Ammon's horn (tissue), 1 donor: ENCODE measurements at places on chromosomes 12 and 14.

- no peak for DNase-seq
These were observed 35.2 kb downstream of the SCARB1 start for GRCh38 chr12:124828264-124829007.

DNA sequence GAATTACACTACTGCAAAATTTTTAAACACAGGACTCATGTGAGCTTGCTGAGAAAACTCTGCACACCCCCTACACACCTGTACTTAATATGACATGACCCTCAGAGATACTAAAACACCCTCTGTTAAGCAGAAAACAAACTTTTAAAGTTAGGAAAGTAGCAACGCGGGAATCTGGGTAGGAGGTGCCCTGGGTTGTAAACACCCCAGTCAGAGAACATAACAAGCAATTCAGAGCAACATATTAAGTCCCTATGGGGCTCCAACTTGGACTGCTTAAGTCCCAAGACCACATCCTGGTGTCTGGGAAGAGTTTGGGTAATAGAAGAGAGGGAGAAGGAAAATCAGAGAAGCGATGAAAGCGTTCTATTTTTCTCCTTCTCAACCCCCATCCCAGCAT, 1.2 kb downstream of the ATF7 start:
- no peak for DNase-seq

GRCh38 chr12:124687917-124688316, 120.5 kb upstream of the NCOR2 start:
- DNase-seq: peak; percentile 87

DNA sequence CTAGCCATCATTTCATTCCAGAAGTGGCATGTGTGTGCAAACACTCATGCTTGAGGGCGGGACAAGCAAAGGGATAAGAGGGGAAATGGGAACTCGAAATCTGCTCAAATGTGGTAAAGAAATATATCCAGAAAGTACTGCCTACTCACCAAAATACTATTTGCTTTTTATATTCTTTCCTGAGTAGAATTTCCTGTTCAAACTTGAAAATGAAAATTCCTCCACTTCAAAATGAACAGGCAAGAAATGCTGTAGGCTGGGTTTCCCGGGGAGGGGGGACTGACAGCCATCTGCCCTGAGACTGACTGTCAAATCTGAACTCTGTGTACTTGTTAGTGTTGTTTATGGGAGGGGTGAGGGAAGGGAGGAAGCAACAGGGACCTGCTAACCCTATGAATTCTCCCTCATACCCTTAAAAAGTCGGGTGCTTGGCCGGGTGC, 34.6 kb downstream of the NTF3 start:
- DNase-seq: no peak

DNA sequence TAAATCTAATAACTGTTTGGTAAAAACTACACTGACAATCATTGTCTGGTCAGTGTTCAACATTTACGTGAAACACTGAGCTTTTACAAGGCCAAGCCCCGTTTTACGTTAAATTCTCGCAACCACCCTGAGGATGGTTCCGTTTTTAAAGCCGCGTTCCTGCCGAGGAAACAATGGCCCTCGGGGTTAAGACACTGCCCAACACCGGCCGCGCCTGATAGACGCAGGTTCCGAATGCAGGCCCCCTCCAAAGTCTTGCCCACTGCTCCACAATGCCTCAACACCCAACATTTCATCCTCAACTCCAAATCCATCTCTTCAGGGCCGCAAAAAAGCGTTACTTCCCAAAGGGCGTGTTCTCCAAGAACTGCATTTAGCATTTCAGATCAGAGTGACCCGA, 953 bp upstream of the SNRPF start:
- DNase-seq: no peak

DNA sequence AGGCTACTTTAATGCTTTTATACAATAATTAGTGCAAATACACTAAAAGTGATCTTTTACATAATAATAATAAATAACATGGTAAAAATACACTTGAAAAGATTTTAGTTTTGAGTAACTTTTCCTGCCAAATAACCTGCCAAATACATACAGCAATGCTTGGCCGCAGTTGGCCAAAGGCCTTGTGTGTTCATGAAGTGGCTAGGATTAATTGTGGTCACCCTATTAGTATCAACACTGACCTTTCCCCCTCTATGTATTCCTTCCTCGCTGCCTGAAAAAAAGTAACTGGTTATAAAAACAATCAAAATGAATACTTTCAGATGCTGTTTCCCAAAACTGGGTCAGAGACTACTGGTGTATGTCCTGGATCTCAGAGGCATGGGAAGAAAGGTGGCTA, 34.3 kb downstream of the KICS2 start:
- DNase-seq: no peak
